CD8-positive, alpha-beta memory T cell (primary cell): ENCODE measurements at places on chromosomes 7 and 10. TPM values are rescaled to one million over a fixed set of nuclear protein-coding genes. Genes with fewer than 3 reads are reported as not detected.

- no peak overlapping the region for H3K27ac ChIP-seq
- no peak overlapping the region for H3K4me3 ChIP-seq
- H3K27me3 ChIP-seq, result no peaks in the 10 kb centered on the region
- DNase-seq, result no peak
- no peaks in the 10 kb centered on the region for H3K36me3 ChIP-seq
- H3K4me1 ChIP-seq, result no peaks in the 10 kb centered on the region
Observed at GRCh38 chr7:46744957-46745706, 824.1 kb upstream of the IGFBP3 start.

DNA sequence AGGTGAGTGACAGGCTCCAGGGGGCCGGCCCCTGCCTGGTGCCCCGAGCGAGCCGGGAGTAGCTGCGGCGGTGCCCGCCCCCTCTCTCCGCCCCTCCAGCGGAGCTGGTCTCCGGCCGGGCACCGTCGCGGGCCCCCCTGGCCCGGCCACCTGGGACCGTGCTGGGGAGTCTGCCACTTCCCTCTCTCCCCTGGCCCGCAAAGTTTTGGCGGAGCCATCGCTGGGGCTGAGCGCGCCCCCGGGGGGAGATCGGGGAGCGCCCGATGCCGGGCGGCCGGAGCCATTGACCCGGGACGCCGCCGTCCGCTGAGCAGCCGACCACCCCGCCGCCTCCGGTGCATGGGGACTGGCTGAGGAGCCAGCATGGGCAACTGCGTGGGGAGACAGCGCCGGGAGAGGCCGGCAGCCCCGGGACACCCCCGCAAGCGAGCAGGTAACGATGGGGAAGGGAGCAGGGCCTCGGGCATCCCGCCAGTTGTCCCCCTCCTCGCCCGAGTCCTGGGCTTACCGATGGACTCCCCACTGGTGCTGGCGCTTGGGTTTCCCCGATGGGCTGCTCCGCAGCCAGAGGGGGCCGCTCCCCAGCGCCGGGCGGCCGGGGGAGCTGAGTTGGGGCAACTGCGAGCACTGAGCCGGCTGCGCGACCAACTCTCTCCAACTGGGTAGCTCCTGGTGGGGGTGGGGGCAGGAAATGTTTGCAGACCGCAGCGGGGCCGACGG lies at the start of gene UBTD1:
Gene UBTD1 (plus strand): TSS at position 84 of the 720 bp plus-strand sequence. CDS start 280 bp downstream, at position 364.
- peaks cover 35% of the 10 kb centered on the region for H3K4me1 ChIP-seq
- H3K4me3 ChIP-seq, result peak within 1 kb of the TSS; percentile 86
- H3K27me3 ChIP-seq, result no peaks in the 10 kb centered on the region
- peak within 1 kb of the TSS; percentile 81 for H3K27ac ChIP-seq

DNA sequence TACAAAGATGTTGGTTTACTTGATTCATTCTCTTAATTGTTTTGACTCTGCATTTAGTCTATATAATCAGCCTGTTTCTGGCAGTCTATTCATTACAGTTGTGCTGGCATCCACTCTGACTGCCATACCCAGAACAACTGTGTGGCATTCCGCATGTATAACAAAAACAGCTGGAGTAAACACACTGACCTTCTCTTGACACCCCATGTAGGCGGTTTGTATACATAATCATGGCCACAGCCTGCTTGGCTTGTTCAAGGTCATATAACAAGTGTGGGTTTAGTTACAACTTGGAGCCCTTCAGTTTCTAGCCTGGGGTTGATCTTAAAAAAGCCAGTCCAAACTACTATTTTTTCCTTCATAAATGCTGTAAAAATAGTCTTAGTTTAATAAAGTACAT lies 70.9 kb downstream of the MBL2 start:
- no peak for DNase-seq
- no peaks in the 10 kb centered on the region for H3K4me1 ChIP-seq
- H3K27ac ChIP-seq, result no peak overlapping the region
- no peaks in the 10 kb centered on the region for H3K36me3 ChIP-seq
- H3K4me3 ChIP-seq, result no peak overlapping the region

GRCh38 chr7:155357573-155358041 lies 59.9 kb downstream of the INSIG1 start:
- H3K36me3 ChIP-seq, result no peaks in the 10 kb centered on the region
- peaks cover 6% of the 10 kb centered on the region for H3K27me3 ChIP-seq
- no peak overlapping the region for H3K4me3 ChIP-seq
- no peak overlapping the region for H3K27ac ChIP-seq

- H3K36me3 ChIP-seq, result no peaks in the 10 kb centered on the region
- no peak overlapping the region for H3K27ac ChIP-seq
- no peak for DNase-seq
- H3K27me3 ChIP-seq, result peaks cover 9% of the 10 kb centered on the region
- no peaks in the 10 kb centered on the region for H3K4me1 ChIP-seq
Observed at GRCh38 chr7:124758327-124758726, 7.3 kb downstream of the GPR37 start.

DNA sequence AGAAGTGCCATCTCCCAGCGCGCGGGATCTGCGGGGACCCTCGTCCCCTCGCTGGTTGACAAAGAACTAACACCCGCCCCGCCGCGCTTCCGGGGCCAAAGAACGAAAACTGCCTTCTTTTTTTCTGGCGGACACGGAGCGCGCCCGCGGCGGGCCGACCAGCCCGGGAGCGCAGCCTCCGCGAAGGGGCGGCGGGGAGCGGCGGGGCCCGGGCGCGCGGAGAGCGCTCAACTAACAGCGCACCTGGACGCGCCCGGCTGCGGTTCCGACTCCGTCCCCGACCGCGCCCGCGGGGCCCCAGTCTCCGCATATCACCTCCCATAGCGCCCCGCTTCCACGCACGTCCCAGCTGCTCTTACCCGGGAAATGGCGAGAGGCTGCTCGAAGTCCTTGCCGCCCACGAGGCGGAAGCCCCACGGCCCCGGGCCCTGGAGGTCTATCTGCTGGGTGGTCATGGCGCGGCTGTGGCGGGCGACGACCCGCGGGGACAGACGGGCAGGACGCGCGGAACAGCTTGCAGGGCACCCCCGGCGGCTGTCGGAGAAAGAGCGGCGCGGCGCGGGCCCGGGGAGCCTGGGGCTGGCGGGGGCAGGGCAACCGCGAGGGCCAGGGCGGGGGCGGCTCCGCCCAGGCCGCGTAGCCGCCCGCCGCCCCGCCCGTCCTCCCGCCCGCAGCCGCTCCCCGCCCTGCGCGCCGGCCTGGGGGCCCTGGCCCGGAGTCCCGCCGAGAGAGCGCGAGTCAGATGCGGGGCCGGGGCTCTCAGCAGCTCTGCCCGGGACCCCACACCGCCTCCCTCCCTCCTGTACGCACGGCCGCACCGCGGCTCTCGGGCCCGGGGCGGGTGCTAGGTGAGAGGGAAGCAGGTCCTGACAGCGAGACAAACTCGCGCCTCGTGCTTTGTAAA lies at the start of gene PDLIM1:
Gene PDLIM1 (minus strand): TSS at position 543 of the 904 bp plus-strand sequence. CDS start 88 bp downstream, at position 455.
- peak; percentile 60 for DNase-seq
- H3K36me3 ChIP-seq, result no peaks in the 10 kb centered on the region
- H3K27me3 ChIP-seq, result no peaks in the 10 kb centered on the region
- peak within 1 kb of the TSS; percentile 38 for H3K27ac ChIP-seq

- H3K36me3 ChIP-seq, result no peaks in the 10 kb centered on the region
- no peak overlapping the region for H3K4me3 ChIP-seq
- H3K27ac ChIP-seq, result no peak overlapping the region
- H3K27me3 ChIP-seq, result no peaks in the 10 kb centered on the region
Observed at GRCh38 chr7:119571666-119572065, 701.3 kb upstream of the KCND2 start.

DNA sequence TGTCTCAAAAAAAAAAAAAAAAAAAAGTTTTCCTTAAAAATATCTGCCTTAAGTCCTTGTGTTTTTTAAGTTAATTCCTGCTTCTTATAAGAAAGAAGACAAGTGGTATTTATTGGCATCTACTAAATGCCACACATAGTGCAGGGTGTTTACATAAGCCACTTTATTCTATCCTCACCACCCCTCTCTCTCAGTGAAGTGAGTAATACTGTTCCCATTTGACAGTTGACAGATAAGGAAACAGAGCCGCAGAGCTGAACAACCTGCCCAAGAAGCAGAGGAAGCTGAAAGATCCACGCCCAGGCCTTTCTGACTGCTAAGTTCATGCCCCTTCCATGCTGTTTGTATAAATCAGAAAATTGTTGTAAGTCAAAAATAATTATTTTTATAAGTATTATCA lies 54.1 kb downstream of the ABLIM1 start:
- H3K27me3 ChIP-seq, result no peaks in the 10 kb centered on the region
- H3K4me1 ChIP-seq, result no peaks in the 10 kb centered on the region
- no peak overlapping the region for H3K4me3 ChIP-seq

GRCh38 chr7:48102530-48102929 lies 13.5 kb downstream of the UPP1 start:
- H3K27me3 ChIP-seq, result no peaks in the 10 kb centered on the region
- H3K4me3 ChIP-seq, result no peak overlapping the region
- peaks cover 53% of the 10 kb centered on the region for H3K36me3 ChIP-seq
- H3K4me1 ChIP-seq, result peaks cover 35% of the 10 kb centered on the region
- H3K27ac ChIP-seq, result no peak overlapping the region

The CAMK2B gene
- total RNA-seq, result 0.42 TPM

The ITPRID1 gene
- total RNA-seq, result not detected

The TUBB8 gene
- total RNA-seq, result not detected

The LUC7L2 gene
- total RNA-seq, result 164 TPM

The RPEL1 gene
- total RNA-seq, result not detected
